ENCODE measurements at places on chromosomes 3 and 15. TPM values are rescaled to one million over a fixed set of nuclear protein-coding genes. Genes with fewer than 3 reads are reported as not detected.
A peak's percentile ranks its signal among the peaks of the same experiment; 100 is the strongest.

HYKK gene
- 5.0 TPM for total RNA-seq

GRCh38 chr15:51092480-51093040, 2.1 kb downstream of the TNFAIP8L3 start:
- no peak overlapping the region for H3K27ac ChIP-seq
- H3K36me3 ChIP-seq, result no peaks in the 10 kb centered on the region
- H3K27me3 ChIP-seq, result peaks cover 71% of the 10 kb centered on the region
- H3K4me3 ChIP-seq, result no peak overlapping the region
- DNase-seq, result no peak

CIP2A gene
- 47.8 TPM for total RNA-seq

CSPG5 gene
- total RNA-seq, result 3.4 TPM

SPATA12 gene
- total RNA-seq, result 0.10 TPM

DNA sequence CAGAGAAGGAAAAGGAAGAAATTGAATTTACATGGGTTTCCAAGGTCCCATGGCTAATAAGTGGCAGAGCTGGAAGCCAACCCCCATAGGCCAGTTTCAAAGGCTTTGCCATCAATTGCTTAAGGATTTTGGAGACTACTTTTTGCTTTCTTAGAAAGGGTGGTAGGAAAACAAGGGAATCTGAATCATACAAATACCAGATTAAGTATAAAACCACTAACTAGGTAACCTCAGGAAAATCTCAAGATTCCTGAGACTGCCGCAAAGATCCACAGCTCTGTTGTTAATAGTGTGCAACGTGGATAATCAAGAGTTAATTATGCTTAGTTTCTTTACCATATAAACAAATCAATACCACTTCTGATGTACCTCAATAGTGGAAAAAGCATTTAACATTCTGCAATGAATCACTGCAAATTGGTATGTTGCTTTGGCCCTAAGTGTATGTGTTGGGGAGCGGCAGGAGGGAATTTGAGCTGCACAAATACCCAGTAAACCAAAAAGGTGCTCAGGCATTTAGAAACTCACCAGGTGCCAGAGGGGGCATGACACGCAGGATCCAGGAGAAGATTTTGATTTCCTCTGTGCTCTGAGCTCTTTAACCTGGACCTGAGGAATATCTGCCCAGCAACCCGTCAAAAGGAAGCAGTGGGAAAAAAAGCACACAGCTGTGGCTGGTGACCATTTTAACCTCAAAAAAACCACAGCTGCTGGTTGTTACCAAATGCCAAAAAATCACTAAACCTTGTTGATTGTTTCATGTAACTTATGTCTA, 22.0 kb downstream of the AADAC start:
- DNase-seq, result peak; percentile 13
- H3K27me3 ChIP-seq, result no peaks in the 10 kb centered on the region
- no peaks in the 10 kb centered on the region for H3K36me3 ChIP-seq

- H3K27ac ChIP-seq, result no peak overlapping the region
- H3K27me3 ChIP-seq, result no peaks in the 10 kb centered on the region
- no peaks in the 10 kb centered on the region for H3K36me3 ChIP-seq
- no peak overlapping the region for H3K4me3 ChIP-seq
These were observed 62.8 kb downstream of the SGO1 start for GRCh38 chr3:20123131-20123652.

- no peaks in the 10 kb centered on the region for H3K27me3 ChIP-seq
- DNase-seq, result no peak
- H3K4me1 ChIP-seq, result no peaks in the 10 kb centered on the region
- no peak overlapping the region for H3K27ac ChIP-seq
These were observed 273.6 kb upstream of the PROK2 start for GRCh38 chr3:72058493-72059081.

DNA sequence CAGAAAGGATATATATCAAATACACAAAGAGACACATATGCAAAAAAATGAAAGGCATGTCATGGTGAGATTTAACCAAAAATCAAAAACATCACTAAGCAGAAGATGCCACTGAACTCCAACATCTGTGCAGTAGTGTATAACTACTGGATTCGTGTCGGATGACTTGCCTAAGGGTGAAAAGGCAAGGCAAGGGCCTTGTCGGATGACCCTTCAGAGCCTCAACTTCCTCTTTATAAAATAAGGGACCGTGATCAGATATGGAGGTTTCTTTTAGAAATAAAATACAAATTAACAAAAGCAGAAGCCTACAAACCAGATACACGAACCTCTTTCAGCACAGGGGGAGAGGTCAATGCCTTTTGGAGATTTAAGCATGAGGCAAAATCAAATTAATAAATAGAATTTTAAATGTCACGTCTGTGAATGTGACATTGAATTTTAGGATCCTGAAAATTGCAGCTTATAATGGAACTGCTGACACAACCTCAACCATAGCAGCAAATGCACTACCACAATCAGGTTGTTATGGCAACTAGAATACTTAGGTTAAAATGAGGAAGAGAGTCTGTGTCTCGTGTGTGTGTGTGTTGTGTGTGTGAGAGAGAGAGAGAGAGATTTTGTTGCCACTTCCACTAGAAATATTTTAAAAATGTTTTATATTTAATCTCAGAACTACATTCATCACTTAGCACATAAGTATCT, 8.3 kb upstream of the CHRM5 start:
- H3K36me3 ChIP-seq, result no peaks in the 10 kb centered on the region
- DNase-seq, result no peak
- H3K4me1 ChIP-seq, result no peaks in the 10 kb centered on the region
- no peak overlapping the region for H3K4me3 ChIP-seq
- no peaks in the 10 kb centered on the region for H3K27me3 ChIP-seq

PLS1 gene
- 42.2 TPM for total RNA-seq

DNA sequence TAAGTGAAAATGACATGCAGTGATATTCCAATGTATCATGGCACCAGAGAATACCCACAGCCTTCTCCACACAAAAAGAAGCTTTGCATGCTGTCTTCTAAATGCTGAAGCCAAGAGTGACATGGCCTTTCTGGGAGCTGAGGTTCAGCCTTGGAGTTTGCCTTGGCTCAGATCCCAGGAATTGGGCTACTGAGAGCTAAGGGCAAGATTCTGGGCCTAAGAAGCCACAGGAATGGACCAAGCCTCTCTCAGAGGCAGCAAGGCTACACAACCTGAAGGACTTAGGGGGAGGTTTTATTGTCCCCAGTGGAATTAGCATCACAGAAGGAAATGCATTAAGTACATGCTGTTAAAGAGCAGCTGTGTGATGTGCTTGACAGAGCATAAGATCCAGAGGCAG, 1078.5 kb downstream of the TUSC7 start:
- peak; percentile 44 for DNase-seq
- H3K4me1 ChIP-seq, result peaks cover 21% of the 10 kb centered on the region
- no peaks in the 10 kb centered on the region for H3K27me3 ChIP-seq
- H3K36me3 ChIP-seq, result no peaks in the 10 kb centered on the region
- no peak overlapping the region for H3K4me3 ChIP-seq

GRCh38 chr3:185070491-185071286, 82.2 kb downstream of the C3orf70 start:
- H3K36me3 ChIP-seq, result no peaks in the 10 kb centered on the region
- H3K27me3 ChIP-seq, result no peaks in the 10 kb centered on the region

- no peak for DNase-seq
- no peaks in the 10 kb centered on the region for H3K4me1 ChIP-seq
These were observed 10.8 kb upstream of the RASA2 start for GRCh38 chr3:141476033-141476432.

- no peak for DNase-seq
- no peaks in the 10 kb centered on the region for H3K36me3 ChIP-seq
- no peaks in the 10 kb centered on the region for H3K27me3 ChIP-seq
- H3K4me1 ChIP-seq, result peaks cover 5% of the 10 kb centered on the region
- H3K4me3 ChIP-seq, result no peak overlapping the region
These were observed 1139.0 kb downstream of the ROBO2 start for GRCh38 chr3:78178740-78179363.

CD200R1 gene
- total RNA-seq, result 0.28 TPM

GNAT1 gene
- total RNA-seq, result not detected

RAD51 gene
- total RNA-seq, result 20.3 TPM

DNA sequence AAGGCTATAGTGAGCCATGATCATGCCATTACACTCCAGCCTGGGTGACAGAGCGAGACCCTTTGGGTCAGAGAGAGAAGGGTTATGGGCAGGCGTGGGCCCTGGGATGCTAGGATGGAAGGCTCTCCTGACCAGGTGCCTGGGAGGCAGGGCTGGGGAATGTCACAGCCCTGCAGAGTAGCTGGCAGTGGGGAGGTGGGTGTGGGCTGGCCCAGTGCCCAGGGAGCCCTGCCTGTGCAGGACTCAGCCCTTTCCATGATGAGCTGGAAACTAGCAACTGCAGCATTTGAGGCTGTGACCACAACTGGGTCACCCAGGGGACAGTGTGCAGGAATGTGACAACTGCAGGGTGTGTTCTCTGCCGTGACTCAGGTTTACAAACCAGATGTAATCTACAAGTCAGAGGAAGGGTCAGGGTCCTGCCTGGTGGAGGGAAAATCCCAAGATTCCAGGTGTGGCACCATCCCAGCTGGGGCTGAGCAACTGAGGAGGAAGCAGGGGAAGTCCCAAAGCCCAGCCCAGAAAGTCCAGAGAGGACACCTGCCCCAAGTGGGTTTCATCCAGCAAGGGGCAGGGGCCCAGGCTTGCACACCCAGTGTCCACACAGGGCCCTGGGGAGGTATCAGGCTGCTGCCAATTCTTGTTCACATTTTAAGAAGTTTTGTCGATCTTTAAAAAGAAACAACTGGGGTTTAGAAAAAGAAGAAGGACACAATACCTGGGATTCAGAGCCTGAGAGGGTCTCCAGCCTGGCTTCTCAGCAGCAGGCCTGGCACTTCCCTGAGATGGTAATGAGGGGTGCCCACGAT, 45.5 kb downstream of the SLC28A1 start:
- no peaks in the 10 kb centered on the region for H3K36me3 ChIP-seq
- no peaks in the 10 kb centered on the region for H3K27me3 ChIP-seq
- no peak overlapping the region for H3K27ac ChIP-seq
- H3K4me3 ChIP-seq, result no peak overlapping the region
- no peak for DNase-seq

BDH1 gene
- 11.2 TPM for total RNA-seq

- DNase-seq, result no peak
- no peaks in the 10 kb centered on the region for H3K36me3 ChIP-seq
- H3K4me3 ChIP-seq, result no peak overlapping the region
- H3K4me1 ChIP-seq, result peaks cover 32% of the 10 kb centered on the region
- H3K27me3 ChIP-seq, result no peaks in the 10 kb centered on the region
These were observed 68.0 kb downstream of the MDFIC2 start for GRCh38 chr3:70244422-70244821.

ZNF774 gene
- 1.5 TPM for total RNA-seq

GXYLT2 gene
- 5.1 TPM for total RNA-seq

LMOD3 gene
- not detected for total RNA-seq

DNA sequence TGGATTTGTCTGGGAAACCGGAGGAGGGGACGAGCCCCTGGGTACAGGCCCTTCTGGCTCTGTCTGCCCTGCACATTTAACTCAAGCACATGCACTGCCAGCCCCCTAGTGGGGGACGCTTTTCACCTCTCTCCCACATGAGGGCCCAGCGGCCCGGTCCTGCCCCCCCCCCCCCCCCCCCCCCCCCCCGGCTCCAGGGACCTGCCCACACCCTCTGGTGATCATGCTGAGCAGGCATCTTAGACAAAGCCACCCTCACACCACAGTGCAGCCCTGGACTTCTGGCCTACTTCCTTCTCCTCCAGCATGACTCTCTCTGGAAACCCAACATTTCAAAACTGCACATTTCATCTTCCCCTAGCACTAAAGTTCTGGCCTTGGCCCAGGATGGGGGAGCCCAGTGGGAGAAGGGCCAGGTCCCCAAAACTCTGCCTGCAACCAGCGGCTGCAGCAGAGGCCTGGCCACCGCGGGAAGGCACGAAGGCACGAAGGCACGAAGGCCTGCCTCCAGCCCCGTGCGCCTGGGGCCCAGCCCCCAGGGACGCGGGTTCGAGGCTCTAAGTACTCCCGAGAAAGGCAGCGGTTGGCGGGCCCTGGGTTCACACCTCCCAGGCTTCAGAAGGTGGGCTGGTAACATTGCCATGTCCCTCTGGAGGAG, 14.1 kb downstream of the KLF15 start:
- H3K4me3 ChIP-seq, result no peak overlapping the region
- no peak overlapping the region for H3K27ac ChIP-seq
- H3K4me1 ChIP-seq, result no peaks in the 10 kb centered on the region
- H3K36me3 ChIP-seq, result no peaks in the 10 kb centered on the region
- H3K27me3 ChIP-seq, result no peaks in the 10 kb centered on the region
- peak; percentile 61 for DNase-seq

CDHR4 gene
- total RNA-seq, result not detected

DNA sequence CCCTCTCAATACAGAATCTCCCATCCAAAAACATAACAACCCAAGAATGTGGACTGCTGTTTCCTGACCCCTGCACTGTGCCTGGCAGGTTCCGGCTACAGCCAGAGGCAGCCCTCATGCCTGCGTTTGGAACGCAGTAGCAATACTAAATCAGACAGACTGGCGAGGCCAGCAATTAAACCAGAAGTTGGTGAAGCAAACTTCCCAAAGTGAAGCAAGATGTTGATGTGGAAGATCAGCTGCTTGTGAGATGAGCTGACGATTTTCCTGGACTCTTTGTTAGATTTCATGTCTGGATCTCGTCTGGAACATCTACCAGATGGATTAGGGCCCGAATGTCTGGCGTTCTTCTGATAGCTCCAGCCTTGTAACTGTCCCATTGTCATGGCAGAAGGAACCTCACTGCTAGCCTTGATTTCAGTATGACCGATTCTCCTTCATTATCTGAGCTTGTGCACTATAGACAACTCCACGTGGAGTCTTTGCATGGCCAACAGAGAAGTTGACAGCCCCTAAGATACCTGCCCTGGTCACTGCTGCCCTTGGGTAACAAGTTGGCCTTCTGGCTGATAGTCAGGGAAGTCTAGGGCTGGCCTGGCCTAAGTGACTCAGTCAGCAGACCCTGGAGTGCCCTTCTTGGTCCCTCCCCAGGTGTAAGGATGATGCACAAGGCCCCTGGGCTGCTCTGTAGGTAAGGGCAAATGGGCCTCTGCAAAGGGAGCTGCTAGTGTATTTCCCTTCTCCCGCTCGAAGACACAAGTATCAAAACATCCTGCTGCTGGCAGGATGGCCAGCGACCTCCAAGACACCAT, 126.5 kb downstream of the ADAMTS17 start:
- H3K4me3 ChIP-seq, result no peak overlapping the region
- H3K36me3 ChIP-seq, result no peaks in the 10 kb centered on the region
- no peak overlapping the region for H3K27ac ChIP-seq
- H3K4me1 ChIP-seq, result no peaks in the 10 kb centered on the region
- DNase-seq, result no peak
- no peaks in the 10 kb centered on the region for H3K27me3 ChIP-seq

GRCh38 chr15:33068511-33068990, 126.0 kb downstream of the FMN1 start:
- peak; percentile 69 for DNase-seq
- H3K4me3 ChIP-seq, result peak overlapping the region; percentile 44
- no peaks in the 10 kb centered on the region for H3K36me3 ChIP-seq

ZIC1 gene
- 0.21 TPM for total RNA-seq

All from GM23338 (cell line).